ENCODE measurements at places on chromosomes 3 and 15. TPM values are rescaled to one million over a fixed set of nuclear protein-coding genes. Genes with fewer than 3 reads are reported as not detected.

ACVR2B gene
- 5.7 TPM for total RNA-seq

CSPG5 gene
- 1.3 TPM for total RNA-seq

PAK6 gene
- 4.1 TPM for total RNA-seq

IL17RE gene
- 5.9 TPM for total RNA-seq

NMD3 gene
- 47.3 TPM for total RNA-seq

FGF7 gene
- 40.3 TPM for total RNA-seq

CSPG4 gene
- total RNA-seq = 35.9 TPM

PRRT3 gene
- 1.2 TPM for total RNA-seq

EPHA3 gene
- 5.6 TPM for total RNA-seq

CCR2 gene
- total RNA-seq = 3.4 TPM

ECE2 gene
- total RNA-seq = not detected

TCAIM gene
- total RNA-seq = 36.7 TPM

PSTPIP1 gene
- 33.0 TPM for total RNA-seq

C3orf70 gene
- 0.68 TPM for total RNA-seq

DZIP1L gene
- total RNA-seq = 33.3 TPM

LRRC34 gene
- total RNA-seq = 4.2 TPM

SPATA12 gene
- total RNA-seq = not detected

PROS1 gene
- total RNA-seq = 56.9 TPM

CAMK2N2 gene
- not detected for total RNA-seq

CLRN1 gene
- not detected for total RNA-seq

PP2D1 gene
- total RNA-seq = not detected

CPN2 gene
- total RNA-seq = not detected

IGF2BP2 gene
- 30.0 TPM for total RNA-seq

ALPK3 gene
- total RNA-seq = 12.7 TPM

FGF12 gene
- total RNA-seq = 2.0 TPM

ACTL6A gene
- total RNA-seq = 37.9 TPM

IL5RA gene
- total RNA-seq = 0.34 TPM

GPR160 gene
- 10.4 TPM for total RNA-seq

All from subcutaneous adipose tissue (tissue), 4 donors.